Stimulated activated CD8-positive, alpha-beta memory T cell treated with anti-CD3 and anti-CD28 coated beads, Interleukin-15, amount 100 ng/mL, for 1 hour (primary cell): ENCODE measurements at places on chromosomes 11 and 22.

- no peak for DNase-seq
Measured at GRCh38 chr22:46827136-46827780, 64.8 kb downstream of the TBC1D22A start.

DNA sequence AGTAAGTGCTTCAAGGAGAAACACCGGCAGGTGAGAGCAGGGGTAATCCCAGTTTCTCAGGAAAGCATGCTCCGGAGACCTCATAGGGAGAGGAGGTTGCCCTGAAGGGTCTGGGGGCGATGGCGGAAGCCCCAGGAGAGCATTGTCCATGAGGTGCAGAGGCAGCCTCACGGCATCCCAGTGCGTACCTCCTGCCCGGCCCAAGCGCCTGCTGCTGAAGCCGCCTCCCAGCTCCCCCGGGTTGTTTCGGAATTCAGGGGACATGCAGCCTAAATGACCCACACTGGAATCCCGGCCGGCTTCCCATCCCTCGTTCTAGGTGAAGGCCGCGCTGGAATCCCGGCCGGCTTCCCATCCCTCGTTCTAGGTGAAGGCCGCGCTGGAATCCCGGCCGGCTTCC lies 2.7 kb downstream of the ZBED4 start:
- DNase-seq = no peak

DNA sequence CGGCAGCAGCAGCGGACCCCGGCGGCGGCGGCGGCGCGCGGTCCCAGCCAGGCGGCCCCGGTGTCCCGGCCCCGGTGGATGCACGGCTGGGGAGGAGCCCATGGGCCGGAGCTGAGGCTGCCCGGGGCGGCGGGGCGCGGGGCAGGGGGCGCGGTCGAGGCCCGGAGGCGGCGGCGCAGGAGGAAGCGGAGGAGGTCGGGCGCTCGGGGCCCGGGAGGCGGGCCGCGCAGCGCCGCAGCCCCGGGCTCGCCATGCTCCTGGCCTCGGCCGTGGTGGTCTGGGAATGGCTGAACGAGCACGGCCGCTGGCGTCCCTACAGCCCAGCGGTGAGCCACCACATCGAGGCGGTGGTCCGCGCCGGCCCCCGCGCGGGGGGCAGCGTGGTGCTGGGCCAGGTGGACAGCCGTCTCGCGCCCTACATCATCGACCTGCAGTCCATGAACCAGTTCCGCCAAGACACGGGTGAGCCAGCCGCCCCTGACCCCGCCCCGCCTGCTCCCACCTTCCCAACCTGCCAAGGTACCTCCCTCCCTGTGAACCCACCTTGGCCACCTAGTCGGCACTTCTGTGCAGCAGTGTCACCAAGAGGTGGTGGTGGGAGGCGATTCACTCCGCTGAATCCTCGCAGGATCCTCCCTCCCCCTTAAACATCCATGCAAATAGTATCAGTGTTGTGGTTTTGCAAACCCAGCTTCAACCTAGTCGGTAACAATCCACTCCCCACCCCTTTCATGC lies 580 bp downstream of the DTX4 start:
- no peak for DNase-seq

- DNase-seq = no peak
Measured at GRCh38 chr11:30405385-30405784, 82.5 kb downstream of the ARL14EP start.

DNA sequence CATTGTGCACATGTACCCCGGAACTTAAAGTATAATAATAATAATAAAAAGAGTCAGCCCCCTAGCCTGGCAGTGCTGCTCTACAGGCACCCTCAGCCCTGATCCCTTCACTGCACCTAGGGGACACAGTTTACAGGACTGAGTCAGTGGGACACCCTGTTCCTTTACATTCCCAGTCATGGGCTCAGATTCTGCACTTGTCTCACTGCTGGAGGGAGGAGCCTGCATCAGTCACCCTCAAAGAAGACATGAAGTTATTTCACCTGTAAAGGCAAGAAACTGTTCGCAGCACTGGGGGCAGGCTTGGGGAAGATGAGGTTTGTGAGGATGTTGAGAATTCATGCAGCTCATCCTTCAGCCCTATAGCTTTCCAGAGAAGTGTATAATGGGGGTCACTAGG lies 50.7 kb upstream of the VPREB1 start:
- no peak for DNase-seq

DNA sequence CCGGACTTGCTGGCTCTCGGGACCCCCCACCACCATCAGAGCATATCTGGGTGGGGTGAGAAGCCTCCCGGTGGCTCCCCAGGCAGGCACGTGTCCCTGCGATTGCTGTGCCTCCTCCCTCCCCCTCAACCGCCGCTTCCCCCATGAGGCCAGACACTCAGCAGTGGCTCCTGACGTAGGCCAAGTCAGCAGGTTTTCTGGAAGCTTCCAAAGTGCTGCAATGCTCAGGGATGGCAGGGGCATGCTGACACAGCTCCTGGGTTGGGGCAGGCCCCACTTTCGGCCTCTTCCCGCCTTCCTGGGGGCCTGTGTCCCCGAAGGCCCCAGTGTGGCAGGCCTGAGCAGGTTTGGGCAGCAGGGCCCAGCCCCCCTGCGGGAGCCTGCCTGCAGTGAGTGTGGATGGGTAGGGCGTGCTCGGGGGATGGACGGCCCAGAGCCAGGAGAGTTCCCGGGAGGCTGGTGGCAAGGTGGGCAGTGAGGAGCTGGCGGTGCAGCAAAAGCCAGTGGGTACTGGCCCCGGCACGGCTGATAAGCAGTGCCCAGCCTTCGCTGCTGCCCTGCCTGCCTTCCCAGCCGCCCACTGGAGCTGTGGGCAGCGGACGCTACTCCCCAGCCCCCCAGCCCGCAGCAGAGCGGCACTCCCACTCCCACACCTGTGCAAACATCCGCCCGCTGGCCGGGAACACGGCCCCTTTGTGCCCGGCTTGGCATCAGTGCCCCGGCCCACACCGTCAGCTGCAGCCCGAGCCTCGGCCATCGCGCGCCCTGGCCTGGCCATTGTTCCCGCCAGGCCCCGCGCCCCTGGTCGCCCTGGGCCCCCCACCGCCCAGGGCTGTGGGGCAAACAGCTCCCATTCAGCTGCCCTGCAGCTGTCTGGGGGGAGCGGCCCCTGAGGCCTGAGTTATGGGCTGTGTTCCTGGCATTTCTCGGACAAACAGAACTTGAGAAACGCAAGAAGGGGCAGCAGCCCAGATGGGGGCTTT lies 125.0 kb downstream of the KCNQ1OT1 start:
- no peak for DNase-seq

DNA sequence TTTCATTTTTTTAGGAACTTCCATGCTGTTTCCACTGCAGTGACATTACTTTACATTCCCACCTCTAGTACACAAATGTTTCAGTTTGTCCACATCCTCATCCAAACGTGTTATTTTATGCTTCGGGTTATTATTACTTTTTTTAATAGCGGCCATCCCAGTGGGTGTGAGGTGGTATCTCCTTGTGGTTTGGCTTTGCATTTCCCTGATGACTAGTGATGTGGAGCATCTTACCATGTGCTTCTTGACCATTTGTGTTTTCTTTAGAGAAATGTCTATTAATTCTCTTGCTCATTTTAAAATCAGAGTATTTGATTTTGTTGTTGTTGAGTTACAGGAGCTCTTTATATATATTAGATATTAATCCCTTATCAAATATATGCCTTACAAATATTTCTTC lies 70.3 kb upstream of the ANO1 start:
- no peak for DNase-seq

DNA sequence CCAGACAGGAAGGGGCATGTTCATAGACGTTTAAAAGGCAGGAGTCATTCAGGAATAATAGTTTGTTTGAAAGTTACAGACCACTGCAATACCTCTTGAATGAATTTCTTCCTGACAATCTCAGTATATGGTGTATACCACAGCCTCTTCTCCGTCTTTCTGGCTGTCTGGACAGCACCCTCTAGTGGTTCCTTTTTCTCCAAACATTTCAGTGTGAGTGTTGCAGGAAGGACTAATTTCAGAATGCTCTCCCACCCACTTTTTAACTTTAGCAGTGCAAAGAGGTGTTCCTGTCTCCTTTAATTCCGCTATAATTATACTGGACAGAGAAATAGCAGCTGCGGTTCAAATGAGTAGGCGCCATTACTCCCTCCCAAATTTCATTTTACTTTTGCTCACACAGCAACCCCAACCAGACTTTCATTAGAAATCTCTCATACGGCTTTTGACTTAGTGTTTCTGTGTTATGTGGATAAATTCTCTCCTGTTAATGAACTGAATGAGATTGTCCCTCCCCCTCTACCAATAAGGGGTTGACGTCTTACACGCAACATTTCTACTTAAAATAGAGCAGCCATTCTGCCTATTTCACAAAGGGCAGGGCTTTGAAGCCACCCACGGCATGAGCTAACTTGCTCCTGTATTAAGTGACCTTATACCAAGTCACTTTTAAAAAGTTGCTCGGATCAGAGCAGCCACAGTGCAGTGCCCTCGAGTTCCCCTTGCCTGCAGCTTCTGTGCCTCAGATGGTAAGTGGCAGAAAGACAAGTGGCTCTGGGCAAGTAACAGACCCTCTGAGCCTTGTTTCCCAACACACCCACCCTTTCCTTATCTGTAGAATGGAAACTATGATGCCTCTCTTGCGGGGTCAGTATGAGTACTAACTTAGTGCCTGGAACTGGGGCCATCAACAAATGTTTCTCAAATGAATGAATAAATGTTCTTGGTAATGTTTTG lies 368.6 kb downstream of the OPCML start:
- no peak for DNase-seq

- DNase-seq = no peak
Measured at GRCh38 chr11:111540114-111540936, at the start of gene LAYN. Gene LAYN (plus strand): TSS chr11:111540720. CDS start chr11:111540844, 124 bp downstream.

- DNase-seq = no peak
Measured at GRCh38 chr11:35214226-35214770, 75.3 kb downstream of the CD44 start.

DNA sequence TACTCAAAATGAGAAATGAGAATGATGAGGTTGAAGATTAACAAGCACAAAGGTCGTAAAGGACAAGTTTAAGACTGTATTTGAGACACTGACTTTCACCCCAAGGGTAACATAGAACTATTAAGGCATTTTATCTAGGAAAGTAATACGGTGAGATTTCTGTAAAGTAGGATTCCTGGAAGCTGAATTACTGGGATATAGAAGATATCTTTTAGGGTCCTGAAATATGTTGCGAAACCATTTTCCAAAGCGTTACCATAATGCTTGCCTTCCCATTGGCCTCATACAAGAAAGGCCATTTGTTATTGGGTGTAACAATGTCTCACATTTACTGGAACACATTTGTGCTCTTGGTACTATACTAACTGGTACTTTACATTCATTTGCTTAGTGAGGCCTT lies 1185.9 kb upstream of the TENM4 start:
- no peak for DNase-seq

DNA sequence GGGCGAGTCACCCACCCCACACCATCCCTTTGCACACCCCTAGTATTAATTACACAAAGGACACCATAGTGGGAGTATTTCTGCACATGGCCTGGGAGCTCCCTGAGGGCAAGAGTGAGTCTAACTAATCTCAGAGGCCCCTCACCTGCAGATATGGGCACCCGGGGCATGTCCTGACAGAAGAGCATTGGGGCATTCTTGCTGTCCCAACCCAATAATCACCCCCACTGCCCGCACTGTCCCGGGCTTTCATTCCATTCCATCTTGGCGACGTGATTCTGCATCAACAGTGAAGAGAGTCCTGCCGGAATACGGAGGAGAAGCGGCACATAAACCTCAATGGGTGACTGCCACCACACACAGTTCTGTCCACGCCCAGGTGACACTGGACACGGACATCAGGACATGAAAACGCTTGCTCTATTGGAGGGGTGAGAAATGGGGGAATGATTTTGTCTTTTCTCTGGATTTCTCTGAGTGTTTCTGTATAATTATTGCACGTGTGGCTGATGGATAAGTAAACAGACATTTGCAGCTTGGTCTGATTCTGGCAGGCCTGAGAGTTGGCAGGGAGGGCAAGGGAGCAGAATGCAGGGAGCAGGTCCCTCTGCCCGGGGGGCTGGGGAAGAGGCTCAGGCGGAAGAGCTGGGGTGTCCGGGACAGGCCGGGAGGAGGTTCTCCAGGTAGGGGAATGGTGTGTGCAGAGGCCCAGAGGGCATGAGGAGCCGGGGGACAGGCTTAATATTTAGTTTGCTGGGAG lies 38.2 kb downstream of the SCUBE1 start:
- DNase-seq = no peak

- DNase-seq = no peak
Measured at GRCh38 chr11:19954899-19955298, 205.4 kb downstream of the DBX1 start.

- no peak for DNase-seq
Measured at GRCh38 chr11:23995891-23996290, 501.0 kb upstream of the LUZP2 start.

DNA sequence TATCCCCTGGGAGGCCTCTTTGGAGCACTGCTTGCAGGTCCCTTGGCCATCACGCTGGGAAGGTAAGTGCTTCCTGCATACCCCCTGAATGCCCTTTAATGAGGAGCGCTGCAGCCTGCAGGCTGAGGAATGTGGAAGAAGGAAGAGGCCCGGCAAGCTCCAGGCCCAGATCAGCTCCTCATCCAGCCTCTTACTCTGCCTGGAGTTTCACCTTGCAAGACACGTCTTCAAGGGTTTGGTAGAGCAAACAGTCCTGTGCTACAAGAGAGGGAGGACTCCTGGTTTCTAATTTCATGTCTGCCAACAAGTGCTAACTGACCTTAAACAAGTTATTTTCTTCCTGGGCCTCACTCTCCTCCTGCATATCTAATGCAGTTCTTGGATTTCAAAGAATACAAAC lies 10.9 kb downstream of the SLC2A11 start:
- DNase-seq = no peak

DNA sequence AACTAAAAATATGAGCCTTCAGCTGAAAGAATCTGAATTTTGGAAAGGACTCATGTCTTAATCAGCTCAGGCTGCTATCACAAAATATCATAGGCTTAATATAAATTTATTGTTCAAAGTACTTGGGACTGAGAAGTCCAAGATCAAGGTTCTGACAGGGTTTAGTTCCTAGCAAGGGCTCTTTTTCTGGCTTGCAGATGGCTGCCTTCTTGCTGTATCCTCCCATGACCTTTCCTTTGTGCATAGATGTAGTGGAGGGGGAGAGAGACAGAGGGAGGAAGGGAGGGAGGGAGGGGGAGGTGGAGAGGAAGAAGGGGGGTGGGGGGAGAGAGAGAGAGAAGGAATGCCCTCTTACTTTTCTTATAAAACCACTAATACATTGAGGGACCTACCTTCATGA lies 306.8 kb upstream of the DDI1 start:
- DNase-seq = no peak

- DNase-seq = no peak
Measured at GRCh38 chr11:119835753-119836152, 106.8 kb upstream of the NECTIN1 start.

- DNase-seq = no peak
Measured at GRCh38 chr22:37965940-37966664, 12.6 kb downstream of the POLR2F start.

DNA sequence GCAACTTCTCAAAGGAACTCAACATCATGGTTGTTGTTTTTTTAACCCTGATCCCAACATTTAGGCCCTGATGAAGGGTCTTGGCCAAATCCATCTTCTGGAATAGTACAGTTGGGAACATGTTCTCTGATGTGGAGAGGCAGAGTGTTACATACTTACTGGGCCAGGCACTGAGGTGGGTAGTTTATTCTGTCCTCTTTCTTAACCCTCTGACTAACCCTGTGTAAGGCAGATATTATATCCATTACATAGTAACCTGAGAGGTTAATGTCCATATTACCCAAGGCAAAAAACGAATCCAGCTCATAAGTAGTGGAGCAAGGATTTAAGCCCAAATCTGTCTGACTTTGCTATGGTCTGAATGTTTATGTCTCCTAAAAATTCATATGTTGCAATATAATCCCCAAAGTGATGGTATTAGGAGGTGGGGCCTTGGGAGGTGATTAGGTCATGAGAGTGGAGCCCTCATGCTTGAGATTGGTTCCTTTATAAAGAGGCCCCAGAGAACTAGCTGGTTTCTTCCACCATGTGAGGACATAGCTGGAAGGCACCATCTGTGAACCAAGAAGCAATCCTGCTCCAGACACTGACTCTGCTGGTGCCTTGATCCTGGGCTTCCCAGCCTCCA lies 16.3 kb downstream of the PPFIBP2 start:
- no peak for DNase-seq
